Activated naive CD4-positive, alpha-beta T cell (primary cell): ENCODE measurements at places on chromosomes 2 and 18.

DNA sequence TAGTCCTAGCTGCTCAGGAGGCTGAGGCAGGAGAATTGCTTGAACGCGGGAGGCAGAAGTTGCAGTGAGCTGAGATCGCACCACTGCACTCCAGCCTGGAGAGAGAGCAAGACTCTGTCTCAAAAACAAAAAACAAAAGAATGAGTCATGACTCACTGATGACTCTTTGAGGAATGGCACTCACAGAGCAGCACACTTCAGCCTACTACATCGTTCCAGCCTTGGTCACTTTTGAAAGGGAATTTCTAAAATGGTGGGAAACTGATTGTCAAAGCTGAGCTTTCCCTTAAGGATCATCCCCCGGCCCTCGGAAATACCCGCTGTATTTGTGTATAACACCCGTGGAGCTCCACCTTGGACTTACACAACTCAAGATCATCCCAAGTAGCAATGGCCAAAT lies 217.3 kb upstream of the HS6ST1 start:
- no peak for DNase-seq

- DNase-seq = no peak
These were observed 88.3 kb upstream of the TAF1B start for GRCh38 chr2:9755008-9755407.

GRCh38 chr2:118937817-118938216 lies 4.2 kb upstream of the MARCO start:
- no peak for DNase-seq

- DNase-seq = no peak
These were observed 18.5 kb downstream of the PLEKHM3 start for GRCh38 chr2:208006833-208007232.

- DNase-seq = no peak
These were observed 46.9 kb upstream of the TAF1B start for GRCh38 chr2:9796056-9797010.

DNA sequence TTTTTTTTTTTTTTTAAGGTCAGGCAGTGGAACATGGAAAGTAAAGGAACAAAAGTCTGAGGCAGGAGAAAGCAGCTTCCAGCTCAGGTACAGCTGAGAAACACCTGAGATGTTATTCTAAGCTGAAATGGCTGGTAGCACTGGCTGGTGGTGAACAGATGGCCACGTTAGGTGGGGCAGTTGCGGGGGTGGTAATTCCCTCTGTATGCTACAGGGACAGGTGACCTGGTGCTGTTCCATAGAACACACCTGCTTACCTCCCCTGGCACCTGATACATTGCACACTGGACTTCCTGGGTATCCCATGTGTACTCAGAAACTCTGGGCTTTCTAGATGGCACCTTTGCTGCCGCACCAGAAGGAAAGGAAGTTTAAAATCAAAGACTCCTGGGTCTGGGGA lies 333.3 kb downstream of the SLC8A1 start:
- DNase-seq = no peak

DNA sequence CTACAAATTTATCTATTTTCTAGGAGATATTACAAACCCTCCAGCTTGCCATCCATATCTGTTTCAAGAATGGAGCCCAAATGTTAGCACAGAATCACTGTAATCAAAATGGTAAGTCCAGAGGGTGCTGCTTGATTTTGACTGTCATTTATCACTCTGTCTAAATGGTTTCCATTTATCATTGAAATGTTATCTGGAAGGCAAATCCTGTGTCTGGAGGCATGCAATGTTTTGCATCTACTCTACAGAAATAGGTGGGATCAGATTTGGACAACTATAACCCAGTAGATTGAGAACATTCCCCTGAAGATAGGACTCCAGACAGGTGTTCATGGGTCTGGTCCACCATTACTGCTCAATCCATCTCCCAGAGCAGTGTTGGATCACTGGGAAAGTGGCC lies 128.7 kb downstream of the MAIP1 start:
- DNase-seq = no peak

- DNase-seq = no peak
These were observed 17.0 kb downstream of the CHMP1B start for GRCh38 chr18:11868230-11868629.

- no peak for DNase-seq
These were observed 36.5 kb downstream of the HS1BP3 start for GRCh38 chr2:20614201-20615067.

DNA sequence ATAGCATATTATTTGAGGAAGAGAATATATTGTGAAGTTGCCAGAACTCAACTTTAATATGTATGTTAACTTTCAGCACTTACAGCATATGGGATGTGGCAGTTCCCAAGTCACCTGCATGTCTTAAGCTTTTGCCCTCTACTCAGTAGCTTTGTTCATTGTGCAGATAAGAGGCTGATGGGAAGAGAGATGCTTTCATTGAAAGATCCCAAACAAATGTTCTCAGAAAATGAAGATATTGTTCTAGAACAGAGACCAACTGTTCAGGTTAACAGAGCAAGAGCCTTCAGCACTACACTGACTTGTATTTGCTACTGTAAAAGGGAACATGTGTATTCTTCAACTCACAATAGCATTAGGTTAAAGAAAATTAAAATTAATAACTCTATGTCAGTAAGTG lies 28.1 kb downstream of the GAREM1 start:
- DNase-seq = no peak

GRCh38 chr18:4374564-4374963 lies 80.5 kb downstream of the DLGAP1 start:
- no peak for DNase-seq

- DNase-seq = no peak
These were observed 54.5 kb downstream of the FAM171B start for GRCh38 chr2:186748354-186748753.

GRCh38 chr2:217471319-217471718 lies 531.5 kb downstream of the TNS1 start:
- DNase-seq = no peak

GRCh38 chr2:9018109-9018508 lies 14.6 kb upstream of the MBOAT2 start:
- no peak for DNase-seq

DNA sequence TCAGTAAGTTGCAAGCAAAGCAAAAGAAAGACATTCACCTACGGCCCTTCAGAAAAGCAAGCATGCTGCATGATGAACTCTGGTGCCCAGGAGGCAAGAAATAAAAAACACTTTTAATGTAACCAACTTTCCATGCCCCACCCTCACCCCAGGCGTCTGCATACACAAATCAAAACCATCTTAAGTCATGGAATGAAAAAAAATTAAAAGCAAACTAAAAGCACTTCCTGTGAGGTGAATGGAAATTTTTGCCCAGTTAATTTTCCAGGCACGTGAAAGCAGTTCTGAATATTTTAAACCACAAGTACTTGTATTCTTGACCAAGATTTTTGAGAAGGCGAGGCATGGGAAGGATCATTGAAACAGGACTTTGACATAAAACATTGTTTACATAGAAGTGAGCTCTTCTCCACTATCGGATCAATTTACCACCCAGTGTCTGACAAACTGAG lies 2.5 kb upstream of the ICOS start:
- DNase-seq = no peak

- no peak for DNase-seq
These were observed 204.3 kb upstream of the CCDC150 start for GRCh38 chr2:196435189-196435588.

DNA sequence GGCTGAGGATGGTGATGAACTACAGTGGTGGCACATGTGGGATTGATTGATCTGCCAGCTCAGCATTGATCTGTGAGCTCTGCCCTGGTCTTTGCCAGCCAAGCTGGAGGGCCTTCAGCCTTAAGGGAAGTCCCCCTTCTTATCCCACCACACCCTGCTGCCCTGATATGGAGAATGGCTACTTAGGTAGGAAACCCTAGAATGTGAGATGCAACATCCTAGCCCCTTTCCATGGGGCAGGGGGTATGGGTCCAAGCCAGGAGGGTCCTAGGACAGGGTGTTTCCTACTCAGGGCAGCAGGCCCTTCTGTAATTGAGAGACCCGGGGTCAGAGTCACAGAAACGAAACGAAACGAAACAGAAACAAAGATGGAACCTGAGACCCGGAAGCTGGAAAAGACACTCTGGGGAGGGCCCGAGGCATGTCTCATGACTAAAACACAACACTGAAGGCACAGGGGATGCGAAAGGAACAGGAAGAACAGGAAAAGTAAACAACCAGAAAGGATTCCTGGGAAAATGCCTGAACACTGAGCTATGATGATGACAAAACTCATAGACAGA lies 16.9 kb upstream of the SULT1C2 start:
- DNase-seq = no peak

DNA sequence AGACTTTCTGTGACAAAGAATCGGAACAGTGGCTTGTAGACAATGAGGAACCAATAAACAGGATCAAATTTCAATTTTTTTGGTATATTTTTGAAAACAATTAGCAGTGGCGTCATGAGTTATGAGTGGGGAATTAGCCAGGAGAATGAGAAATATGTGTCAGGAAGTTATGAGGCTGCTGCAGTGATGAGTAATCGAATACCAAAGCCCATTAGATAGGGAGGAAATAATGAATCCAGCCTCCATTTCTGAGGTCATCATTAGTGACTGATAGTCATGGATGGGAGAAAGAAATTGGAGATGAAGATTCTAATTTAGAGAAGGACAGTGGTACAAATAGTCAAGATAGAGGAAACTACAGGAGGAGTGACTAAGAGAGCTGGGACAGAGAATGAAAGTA lies 673.1 kb upstream of the VRK2 start:
- no peak for DNase-seq

- no peak for DNase-seq
These were observed 15.0 kb upstream of the FMNL2 start for GRCh38 chr2:152319822-152320570.

GRCh38 chr18:72542984-72543356 lies 1.2 kb downstream of the CBLN2 start:
- no peak for DNase-seq
